SK-N-SH treated with all-trans-retinoic acid at 6 μM for 48 hours (cell line): ENCODE measurements at places on chromosomes 1 and 21.

DNA sequence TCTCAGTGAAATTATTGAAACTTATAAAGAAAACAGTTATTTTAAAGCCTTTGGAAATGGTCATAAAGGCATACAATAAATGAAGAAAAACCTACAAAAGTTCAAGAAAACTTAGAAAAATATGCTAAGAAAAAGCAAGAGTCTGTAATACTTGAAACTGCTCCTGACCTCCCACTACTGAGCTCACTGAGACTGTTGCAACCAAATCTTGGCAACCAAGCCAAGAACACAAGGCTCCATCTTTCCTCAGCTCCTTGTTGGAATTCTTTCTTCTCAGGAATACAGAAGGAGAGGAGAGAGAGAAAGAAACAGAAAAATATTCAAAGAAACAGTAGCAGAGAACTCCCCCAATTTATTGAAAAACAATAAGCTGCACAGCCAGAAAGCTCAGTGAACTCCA lies 160.5 kb downstream of the RASAL2 start:
- no peak for ATAC-seq

DNA sequence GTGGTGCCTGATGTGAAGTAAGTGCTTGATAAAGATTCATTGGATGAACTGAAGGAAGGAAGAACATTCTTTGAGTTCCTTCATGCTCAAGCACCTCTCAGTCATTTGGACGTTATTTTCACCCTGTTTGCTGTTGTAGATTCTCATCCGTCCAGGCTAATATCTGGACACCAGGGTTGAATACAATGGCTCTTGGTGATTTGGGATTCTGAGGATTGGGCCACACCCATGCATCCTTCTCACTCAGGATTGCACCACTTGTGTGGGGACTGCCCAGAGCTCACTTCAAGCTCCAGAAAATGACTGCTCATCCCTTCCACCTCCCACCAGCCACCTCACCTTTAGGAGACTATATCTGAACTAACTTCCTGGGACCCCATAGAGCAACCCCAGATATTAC lies 117.1 kb upstream of the IPO9 start:
- ATAC-seq, result no peak

DNA sequence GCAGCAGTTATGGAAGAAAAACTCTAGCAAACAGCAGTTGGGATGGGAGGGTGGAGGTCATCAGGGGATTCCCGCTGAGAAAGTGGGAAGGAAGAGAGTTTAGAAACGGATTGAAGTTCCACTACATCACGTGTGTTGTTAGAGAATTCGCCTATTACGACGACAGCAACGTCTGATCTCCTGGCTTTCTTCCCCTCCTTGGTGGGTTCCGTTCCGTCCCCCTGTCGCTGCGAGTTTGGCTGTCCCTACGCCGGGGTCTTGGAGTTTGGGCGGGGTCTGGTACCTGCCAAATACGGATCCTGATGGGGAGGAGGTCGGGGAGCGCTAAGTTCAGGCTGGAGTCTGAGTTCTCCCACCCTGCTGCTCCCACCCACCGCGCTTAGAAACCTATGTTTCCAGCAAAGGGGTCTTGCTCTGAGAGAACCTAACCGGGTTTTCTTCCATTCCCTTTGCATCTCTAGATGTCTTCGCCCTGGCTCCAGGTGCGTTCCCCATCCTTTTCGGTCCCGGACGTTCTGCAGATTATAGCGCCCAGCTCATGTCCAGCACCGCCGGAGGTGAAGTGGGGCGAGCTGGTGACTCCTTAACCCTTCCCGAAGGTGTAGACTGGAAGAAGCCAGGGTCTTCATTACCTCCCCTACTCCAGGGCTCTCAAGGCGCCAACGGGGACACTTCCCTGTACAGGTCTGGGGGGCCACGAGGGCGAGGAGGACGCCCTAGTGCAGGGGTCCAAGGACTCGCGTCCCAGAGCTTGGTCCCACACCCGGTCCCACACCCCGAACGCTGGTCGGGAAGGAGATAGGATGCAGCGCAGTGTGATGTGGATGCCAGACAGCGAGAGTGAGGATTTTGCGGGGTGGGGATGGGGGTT lies 641 bp upstream of the KCNK2 start:
- ATAC-seq, result peak; percentile 55

DNA sequence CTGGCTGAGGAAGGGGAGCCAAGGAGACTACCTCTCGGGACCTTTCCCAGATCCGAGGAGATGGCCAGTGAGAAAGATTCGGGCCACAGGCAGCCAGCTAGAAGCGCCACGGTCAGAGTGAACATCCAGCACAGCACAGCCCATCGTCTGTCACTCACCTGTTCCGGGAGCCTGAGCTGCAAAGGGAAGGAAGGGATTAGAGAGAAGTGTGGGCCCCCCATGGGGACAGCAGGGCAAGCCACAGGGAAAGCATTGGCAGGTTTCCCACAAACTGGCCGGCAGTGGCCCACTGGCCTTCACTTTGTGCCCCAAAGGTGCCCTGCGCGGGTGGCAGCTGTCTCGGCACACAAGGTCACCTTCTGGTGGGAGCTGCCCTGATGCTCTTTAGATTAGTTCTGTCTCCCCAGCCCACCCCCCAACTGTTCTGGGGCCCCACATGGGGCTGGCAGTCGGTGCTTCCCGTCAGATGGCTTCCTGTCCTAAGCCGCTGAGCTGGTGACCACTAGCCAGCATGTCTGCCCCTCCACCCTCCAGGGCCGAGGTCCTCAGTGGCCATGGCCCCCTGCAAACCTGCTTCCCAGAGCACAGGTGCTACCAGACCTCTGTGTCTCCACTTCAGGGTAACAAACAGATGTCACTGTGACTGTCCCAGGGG lies 56.7 kb downstream of the LACTBL1 start:
- no peak for ATAC-seq

DNA sequence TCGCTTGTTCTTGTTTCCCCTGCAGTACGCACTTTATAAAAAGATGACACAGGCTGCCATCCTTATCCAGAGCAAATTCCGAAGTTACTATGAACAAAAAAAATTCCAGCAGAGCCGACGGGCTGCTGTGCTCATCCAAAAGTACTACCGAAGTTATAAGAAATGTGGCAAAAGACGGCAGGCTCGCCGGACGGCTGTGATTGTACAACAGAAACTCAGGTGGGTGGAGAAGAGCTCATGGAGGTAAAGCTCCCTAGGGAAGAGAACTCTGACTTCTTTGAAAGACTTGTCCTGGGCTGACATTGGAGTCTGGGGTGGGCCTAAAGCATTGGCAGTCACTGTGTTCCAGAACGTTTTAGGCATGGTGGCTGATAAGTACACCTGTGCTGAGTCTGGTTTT lies 19.9 kb upstream of the VAMP3 start:
- ATAC-seq, result no peak

DNA sequence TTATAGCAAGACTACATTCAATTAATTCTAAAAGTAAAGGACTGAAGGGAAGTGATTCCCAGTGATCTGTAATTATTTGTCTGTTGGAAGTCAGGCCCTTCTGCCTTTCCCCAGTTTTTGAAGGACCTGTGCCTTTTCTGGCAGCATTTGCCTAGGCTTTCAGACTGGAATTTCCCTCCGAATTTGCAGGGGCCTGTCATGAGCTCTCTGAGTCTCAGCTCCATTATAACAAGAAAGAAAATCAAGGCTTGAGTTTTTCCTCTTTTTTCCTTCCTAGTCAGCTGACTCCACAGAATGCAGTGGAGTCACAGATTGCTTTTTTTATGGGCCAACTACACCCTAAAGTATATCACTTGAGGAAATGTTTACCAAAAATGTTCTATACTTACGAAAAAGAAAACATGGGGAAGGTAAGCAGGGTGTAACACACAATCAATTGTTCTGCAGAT lies 1.1 kb downstream of the NR5A2 start:
- ATAC-seq, result no peak

DNA sequence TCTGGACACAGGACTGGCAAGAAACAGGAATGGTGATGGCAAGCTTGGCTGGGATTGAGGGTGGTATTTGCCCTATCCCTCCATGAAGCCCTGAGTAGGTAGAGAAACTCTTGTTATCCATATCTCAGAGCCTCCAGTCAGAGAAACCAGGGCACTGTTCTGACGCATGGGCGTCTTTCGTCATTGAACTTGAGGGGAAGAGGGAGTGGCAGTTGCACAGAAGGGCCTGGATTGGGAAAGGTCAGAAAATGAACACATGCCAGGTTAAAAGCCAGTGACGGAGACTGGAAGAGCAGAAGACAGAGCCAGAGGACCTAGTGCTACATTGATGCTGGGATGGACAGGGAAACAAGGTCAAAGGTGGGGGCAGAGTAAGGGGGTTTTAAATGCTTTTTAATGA lies 516.7 kb downstream of the PLPP3 start:
- no peak for ATAC-seq

GRCh38 chr1:3002349-3003038 lies 18.8 kb upstream of the ACTRT2 start:
- no peak for ATAC-seq

DNA sequence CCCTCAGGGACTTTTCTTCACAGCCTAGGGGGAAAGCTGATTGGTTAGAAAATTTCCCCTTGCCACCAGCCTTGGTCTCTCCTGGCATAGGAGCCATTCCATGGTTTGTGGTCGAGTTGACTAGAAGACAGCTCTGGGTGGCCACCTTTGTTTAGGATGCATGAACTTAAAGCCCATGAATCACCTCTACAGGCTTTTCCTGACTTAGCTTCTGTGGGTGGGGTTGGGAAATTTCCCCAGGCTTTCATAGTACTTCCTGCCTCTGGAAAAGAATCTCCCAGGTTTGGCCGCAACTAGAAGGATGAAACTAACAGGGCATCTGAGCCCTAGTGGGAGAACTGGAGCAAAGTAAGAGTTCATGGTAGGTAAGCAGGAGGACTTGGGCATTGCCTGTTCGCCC lies 72.6 kb downstream of the SNRPE start:
- no peak for ATAC-seq

DNA sequence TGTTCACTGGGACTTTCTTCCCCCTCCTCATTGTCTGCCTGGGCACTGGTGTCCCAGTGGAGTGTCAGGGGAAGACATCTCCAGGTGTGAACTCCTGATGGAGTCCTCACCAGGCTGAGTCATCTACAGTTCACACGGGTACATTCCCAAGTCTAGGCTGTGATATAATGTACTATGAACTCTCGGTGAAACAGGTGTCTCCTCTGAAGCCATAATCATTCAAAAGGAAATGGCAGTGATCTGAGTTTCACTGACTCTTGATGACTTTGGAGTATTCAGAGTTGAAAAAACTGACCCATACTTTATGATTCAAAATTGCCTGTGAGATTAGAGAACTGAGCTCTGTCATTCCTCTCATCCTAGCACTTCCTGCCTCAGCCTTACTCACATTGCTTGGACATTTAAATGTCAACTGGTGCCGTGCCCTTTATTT lies 9.1 kb downstream of the LAMC2 start:
- peak; percentile 37; the same call in 2 of the 3 replicates for ATAC-seq

- ATAC-seq, result peak; percentile 94
Observed at GRCh38 chr1:116556289-116557006, 14.4 kb downstream of the CD58 start.

GRCh38 chr1:112605633-112606327 lies 13.2 kb downstream of the ST7L start:
- no peak for ATAC-seq

GRCh38 chr1:243596431-243597062 lies 253.5 kb downstream of the AKT3 start:
- peak; percentile 95 for ATAC-seq

GRCh38 chr1:8121261-8122159 lies 95.4 kb upstream of the ERRFI1 start:
- peak; percentile 69 for ATAC-seq

GRCh38 chr1:152827173-152827572 lies at the start of gene LCE1A:
LCE1A (plus strand) TSS chr1:152827473; CDS start chr1:152827473, 0 bp downstream.
- no peak for ATAC-seq

DNA sequence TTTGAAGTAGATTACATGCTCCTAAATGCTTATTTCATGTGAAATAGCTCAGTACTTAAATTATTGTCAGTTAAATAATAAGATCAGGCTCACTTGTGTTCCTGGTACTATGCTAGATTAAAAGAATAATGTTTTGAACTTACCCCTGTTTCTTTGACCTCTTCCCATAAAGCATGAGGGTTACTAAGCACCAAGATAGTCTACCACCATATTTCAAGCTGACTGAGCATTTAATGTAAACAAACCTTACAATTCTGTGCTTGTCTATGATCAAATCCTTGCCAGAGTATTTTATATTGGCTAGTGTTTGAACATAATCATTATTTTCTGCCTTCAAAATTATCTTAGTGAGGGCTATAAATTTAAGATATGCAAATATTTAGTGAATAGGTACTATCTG lies 98.1 kb downstream of the LHX9 start:
- no peak for ATAC-seq

GRCh38 chr1:185929776-185930175 lies 195.6 kb downstream of the HMCN1 start:
- no peak for ATAC-seq

GRCh38 chr1:109521002-109521951 lies 11.8 kb upstream of the AMIGO1 start:
- ATAC-seq, result no peak

DNA sequence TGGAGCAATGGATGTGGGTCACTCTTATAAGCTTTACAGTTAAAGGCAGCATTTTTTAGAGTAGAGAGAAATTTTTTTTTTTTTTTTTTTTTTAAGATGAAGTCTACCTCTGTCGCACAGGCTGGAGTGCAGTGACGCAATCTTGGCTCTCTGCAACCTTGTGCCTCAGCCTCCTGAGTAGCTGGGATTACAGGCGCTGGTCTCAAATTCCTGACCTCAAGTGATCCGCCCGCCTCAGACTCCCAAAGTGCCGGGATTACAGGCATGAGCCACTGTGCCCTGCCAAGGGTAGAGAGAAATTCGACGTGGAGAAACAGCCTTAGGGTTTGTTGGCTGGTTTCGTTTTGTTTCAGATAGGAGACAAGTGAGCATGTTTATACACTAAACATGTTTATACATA lies 594.2 kb upstream of the ADAMTS5 start:
- ATAC-seq, result no peak

- ATAC-seq, result no peak
Observed at GRCh38 chr1:202016811-202017748, 6.7 kb downstream of the ELF3 start.

GRCh38 chr21:26810676-26811415 lies 34.4 kb downstream of the ADAMTS1 start:
- no peak for ATAC-seq

DNA sequence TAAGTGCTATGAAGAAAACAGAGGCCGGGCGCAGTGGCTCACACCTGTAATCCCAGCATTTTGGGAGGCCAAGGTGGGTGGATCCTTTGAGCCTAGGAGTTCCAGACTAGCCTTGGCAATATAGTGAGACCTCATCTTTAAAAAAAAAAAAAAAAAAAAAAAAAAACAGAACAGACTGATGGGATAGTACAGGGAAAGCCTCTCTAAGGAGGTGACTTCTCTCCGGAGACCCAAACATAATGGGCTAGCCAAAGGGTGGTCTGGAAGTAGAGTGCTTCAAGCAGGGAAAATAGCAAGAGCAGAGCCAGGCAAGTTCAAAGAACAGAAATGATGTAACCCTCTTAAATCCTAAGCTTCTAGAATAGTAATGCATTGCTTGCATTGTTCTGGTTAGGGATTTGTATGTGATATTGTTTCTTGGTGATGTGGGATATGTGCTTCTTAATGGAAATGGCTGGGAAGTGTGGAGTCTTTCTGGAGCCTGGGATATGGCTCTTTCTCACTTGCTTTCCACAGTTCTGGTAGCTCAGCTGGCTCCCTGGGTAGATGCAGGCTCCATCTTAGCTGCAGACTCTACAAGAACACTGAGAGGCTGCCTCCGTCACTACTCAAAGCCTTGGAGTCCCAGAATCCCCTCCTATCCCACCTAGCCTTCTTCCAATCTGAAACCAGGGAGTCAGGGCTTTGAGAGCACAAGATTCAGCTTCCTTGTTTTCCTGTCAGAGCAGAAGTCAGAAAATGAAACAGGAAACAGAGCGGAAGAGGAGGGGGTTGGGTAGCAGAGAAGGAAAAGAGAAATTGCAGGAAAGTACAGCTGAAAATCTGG lies 1.9 kb upstream of the PIGV start:
- no peak for ATAC-seq

- no peak for ATAC-seq
Observed at GRCh38 chr21:37784591-37785318, 131.5 kb downstream of the KCNJ6 start.

GRCh38 chr1:207282058-207282457 lies 39.4 kb upstream of the CD55 start:
- ATAC-seq, result no peak
